EL (cell line): ENCODE measurements at places on chromosomes 11 and 22.
A peak's percentile ranks its signal among the peaks of the same experiment; 100 is the strongest.

- DNase-seq, result no peak
Observed at GRCh38 chr11:8826901-8827560, 84.0 kb upstream of the AKIP1 start.

GRCh38 chr11:130519128-130519932, 70.9 kb downstream of the ADAMTS15 start:
- no peak for DNase-seq

DNA sequence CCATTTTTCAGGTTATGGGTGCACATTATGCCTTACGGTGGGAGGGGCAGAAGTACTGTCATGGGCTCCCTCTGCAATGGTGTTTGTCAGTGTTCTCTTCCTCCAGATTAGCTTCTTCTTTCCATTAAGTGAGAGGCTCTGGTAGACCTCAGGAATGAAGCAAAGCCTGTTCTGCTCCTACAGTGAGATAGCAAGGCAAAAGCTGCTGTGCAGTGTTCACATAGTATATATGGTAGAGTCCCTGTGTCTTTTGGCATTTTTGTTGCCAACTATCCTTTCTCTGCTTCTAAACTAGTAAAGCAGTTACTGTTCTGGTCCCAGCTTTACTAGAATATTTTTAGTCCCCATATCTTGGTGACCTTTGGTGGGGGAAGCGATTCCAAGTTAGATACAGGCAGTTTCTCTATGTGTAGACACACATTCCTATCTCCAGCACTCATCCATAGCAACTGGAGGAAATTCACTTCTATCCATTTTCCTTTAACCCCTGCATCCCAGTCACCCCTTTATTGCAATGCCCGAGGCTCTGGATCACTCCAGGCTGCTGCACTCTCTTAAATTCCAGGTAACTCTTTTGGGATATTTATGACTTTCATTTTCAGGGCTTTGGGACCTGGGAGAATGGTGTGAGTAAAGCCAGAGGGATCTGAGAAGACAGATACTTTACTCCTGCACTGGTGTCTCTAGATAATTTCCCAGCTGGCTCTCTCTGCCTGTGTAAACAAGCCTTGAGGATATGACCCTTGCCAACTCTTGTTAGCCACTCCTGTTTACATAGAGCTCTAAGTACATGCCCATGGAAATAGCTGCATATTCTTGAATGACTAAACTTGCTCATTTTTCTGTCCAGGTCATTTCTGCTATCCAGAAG, 3.9 kb upstream of the TRIM34 start:
- DNase-seq, result peak; percentile 87

- no peak for DNase-seq
Observed at GRCh38 chr11:77213029-77213579, 85.1 kb downstream of the MYO7A start.

DNA sequence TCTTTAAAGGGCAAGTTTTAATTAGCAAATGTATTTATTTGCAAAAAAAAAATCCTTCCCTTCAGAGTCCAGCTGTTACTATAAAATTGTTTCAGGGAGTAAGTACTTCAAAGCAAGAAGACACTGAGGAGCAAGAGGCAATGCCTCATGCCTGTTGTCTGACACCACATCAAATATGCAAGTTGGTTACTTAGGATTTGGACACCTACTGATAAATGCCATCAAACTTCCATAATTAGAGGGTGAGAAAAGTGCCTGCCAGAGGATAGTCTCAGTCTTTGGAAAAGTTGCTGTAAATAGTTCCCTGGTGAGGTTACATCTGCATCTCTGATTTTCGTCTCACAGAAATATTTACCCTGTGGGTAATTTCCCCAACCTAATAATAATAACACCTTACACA, 4.1 kb upstream of the TENM4 start:
- DNase-seq, result no peak

DNA sequence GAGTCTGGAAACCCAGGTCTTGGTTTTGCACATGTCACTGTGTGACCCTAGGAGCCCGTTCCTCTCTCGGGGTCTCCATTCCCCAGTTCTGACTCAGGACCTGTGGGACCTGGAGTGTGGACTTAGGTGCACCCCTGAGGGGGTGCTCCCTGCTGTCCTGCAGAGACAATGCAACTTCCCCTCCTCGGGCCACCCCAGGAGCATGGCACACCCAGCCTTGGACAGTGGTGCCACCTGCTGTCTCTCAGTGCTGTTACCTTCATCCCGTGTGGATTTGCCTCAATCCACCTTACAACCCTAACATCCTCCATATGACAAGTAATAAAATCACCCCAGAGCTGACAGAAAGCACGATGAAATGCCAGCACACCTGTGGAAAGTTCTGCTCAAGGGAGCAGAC, 27.5 kb upstream of the CRYBB3 start:
- DNase-seq, result no peak
